SK-N-SH (cell line): ENCODE measurements at places on chromosomes 5 and 9.

- DNase-seq: no peak
Observed at GRCh38 chr9:78493166-78493742, 196.3 kb downstream of the PSAT1 start.

GRCh38 chr9:26746357-26747072 is 146.1 kb downstream of the CAAP1 start:
- no peak for DNase-seq

DNA sequence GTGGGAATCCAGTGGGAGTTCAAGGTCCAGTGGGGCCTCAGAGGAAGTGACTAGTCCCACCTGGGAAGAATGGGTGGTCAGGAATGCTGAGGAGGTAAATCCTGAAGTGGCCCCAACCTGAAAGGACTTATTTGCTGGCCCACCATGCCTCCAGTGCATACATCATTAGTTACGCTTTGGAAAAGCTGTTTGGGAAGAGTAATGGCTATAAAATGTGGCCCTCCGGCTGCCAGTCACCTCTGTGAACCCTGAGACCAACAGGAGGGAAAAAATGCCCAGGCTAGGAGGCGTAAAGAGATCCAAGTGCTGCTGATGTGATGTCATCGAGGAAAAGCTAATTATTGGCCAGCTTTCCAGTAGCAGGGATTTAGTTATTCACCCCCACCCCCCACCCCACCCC is 2.7 kb upstream of the SLC26A2 start:
- DNase-seq: no peak

DNA sequence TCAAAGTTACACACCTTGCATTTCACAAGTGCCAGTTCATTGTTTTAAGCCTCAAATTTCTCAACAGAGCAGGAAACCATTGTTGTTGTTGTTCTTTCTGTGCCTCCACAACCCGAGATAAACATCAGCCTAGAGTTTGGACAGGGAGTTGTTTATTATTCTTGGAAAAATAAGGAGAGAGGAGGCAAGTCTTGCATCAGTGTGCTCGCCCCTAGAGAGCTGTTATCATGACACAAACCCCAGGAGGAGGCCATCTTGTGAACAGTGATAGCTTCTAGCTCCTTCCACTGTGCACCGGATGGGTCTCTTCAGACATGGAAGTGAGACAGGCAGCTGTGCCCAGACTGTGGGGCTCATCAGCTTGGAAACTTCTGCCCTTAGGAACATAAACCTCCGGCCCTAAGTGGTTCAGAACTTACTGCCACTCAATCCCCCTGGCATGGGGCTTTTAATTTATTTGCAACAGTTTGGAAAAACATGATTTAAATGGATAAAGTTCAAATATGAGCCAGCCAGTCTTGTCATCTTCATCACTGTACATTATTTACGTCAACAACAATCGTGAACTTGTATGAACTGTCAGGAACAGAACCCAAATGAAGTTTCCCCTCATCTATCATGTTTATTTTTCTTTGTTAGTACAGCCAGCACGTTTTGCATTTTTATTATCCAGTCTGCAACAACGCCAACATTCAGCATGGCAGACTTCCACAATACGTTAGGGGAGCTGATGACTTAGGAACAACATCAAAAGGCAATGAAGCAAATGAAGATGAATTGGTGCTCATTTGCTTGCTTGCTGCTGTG is 181.7 kb upstream of the S1PR3 start:
- no peak for DNase-seq

GRCh38 chr5:124034083-124034700 is 522.2 kb downstream of the CSNK1G3 start:
- no peak for DNase-seq

- DNase-seq: peak; percentile 44
Observed at GRCh38 chr5:150510460-150511263, 2.7 kb downstream of the NDST1 start.

GRCh38 chr5:1195916-1196315 is 5.5 kb upstream of the SLC6A19 start:
- no peak for DNase-seq

- DNase-seq: no peak
Observed at GRCh38 chr5:172841-173251, 18.4 kb upstream of the LRRC14B start.

- no peak for DNase-seq
Observed at GRCh38 chr5:79305706-79306105, 69.8 kb downstream of the JMY start.

DNA sequence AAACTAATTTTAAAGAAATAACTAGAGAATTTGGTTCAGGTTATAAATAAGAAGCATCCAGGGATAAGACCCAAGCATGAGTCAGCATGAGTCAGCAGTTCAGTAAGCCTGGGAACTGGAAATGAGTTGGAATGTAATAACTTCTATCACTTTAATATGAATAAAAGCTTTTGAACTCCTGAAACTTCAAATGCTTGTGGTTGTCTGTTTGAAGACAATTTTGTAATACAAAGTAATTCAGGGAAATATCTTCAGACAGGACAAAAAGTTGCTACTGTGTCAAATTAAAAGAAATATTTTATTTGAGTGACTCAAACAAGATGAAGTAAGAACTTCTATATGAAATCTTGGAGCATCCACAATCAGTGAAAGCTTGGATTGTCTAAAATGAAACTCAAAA is 331.2 kb upstream of the DAB2 start:
- no peak for DNase-seq

GRCh38 chr5:135076051-135076491 is 42.0 kb upstream of the PITX1 start:
- no peak for DNase-seq

- DNase-seq: no peak
Observed at GRCh38 chr5:134171972-134172371, 4.8 kb downstream of the SKP1 start.

DNA sequence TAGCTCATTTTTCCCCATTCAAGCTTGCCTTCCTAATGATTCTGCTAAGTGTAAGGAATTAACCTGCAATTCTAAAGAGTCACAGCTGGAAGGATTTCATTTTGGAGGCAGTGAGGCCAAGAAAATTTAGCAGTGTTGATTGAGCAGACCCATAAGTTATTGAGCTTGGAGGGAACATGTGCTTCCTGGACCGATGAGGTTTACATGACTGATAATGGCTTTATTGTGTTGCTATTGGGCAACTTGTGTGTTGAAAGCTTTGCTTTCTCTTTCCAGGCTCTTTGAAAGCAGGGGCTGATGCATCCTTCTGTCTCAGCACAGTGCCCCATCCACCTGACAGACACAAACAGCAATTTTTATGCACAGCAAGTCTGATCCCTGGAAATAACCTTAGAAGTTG is 398.9 kb upstream of the PCSK5 start:
- no peak for DNase-seq

- peak; percentile 33 for DNase-seq
Observed at GRCh38 chr9:93301291-93301811, 117.4 kb downstream of the WNK2 start.

DNA sequence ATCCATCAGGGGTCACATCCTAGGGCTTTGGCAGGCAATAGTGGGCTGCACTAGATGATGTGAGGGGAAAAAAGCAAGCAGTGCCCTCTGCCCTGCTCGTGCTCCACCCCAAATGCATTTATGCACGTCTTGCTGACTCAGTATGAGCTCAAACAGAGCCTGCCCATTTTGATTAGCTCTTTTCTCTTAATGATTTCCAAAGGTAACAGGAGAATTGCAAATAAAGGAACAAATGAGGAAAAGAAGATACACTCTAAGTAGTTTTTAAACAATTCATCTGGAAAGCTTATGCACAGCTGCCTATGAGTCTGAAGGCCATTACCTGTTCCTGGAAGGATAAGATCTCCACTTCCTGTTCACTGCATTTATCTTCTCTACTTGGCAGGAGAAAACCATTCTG is 364.2 kb downstream of the TMEM232 start:
- no peak for DNase-seq

- no peak for DNase-seq
Observed at GRCh38 chr9:79325501-79325900, 246.3 kb upstream of the TLE4 start.

DNA sequence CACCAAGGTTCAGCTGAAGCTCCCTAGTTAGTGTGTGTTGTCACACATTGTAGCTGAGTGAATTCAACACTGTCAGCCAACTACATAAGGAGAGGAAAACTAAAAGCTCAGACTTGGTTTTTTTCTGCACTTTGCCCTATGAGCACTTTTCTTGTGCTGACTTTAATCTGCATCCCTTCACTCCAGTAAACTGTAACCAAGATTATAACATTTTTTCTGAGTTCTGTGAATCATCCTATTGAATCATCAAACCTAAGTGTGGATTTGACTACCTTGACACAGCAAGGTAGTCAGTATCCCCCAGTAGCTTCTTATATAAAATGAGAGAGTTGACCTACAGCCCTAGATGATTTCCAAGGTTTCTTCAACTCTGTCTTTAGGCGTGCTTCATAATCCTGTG is 325.0 kb downstream of the AGTPBP1 start:
- DNase-seq: no peak

GRCh38 chr9:115548609-115549260 is 430.8 kb upstream of the TNC start:
- DNase-seq: no peak

GRCh38 chr5:80959138-80959537 is 1.0 kb upstream of the RASGRF2 start:
- no peak for DNase-seq

DNA sequence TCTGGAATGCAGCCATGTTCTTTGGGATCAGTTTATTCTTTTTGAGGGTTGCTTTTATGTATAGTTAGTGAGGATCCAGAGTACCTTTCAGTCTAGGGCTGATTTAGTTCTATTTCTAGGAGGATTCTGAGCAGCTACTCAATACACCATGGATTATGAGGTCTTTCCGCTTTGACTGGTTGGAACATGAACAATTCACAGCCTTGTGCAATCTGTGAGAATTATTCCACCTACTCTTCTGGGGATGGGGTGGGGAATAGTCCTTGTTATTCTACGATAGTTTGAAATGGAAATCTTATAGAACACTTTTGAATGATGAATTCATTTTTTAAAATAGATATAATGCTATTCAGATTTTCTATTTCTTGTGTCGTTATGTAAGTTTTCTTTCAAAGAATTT is 212.3 kb upstream of the ARRDC3 start:
- DNase-seq: no peak

GRCh38 chr9:121779381-121780117 is 128.1 kb downstream of the DAB2IP start:
- no peak for DNase-seq

GRCh38 chr5:140112685-140113179 is 1.2 kb upstream of the PURA start:
- DNase-seq: no peak

DNA sequence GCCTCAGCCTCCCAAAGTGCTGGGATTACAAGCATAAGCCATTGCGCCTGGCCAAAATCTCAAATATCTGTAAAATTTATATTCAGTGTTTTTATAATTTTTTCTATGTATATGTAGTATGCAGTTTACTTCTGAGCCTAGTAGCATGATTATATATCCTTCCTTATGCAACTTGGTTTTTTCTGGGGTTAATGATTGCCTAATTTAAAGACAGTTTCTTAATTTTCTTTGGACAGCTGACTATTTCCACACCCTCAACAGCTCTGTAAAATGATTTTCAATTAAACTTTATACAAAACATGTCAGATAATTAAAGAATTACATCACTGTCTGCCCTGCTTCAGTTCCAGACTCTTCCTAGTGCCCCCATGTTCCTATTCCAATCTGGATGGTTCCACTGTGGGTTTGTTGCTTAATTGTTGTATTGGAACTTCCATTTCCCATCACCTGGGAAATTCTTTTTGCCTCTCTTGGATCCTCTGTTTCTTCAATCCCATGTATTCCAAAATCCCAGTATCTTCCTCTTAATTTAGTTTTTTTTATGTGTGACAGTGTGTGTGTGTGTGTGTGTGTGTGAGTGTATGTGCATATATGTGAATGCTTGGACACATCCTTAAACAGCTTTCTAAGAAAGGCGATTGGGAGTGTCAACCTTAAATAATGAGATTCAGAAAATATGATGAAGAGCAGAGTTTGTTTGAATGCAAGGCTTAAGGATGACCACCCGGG is 53.2 kb downstream of the C5orf22 start:
- no peak for DNase-seq

- DNase-seq: no peak
Observed at GRCh38 chr5:117801583-117801982, 1186.8 kb downstream of the DTWD2 start.

- no peak for DNase-seq
Observed at GRCh38 chr5:136034984-136035383, 6.2 kb downstream of the TGFBI start.

GRCh38 chr5:4220016-4220415 is 624.4 kb downstream of the IRX1 start:
- DNase-seq: no peak

GRCh38 chr5:144065786-144066185 is 104.7 kb downstream of the YIPF5 start:
- no peak for DNase-seq

GRCh38 chr5:75664979-75665378 is 52.3 kb downstream of the POC5 start:
- DNase-seq: no peak

GRCh38 chr9:124754289-124754688 is 16.8 kb downstream of the NR6A1 start:
- peak; percentile 31 for DNase-seq

- no peak for DNase-seq
Observed at GRCh38 chr9:3783156-3783555, 257.4 kb upstream of the RFX3 start.

GRCh38 chr5:148807851-148808250 is 18.6 kb upstream of the ADRB2 start:
- DNase-seq: no peak

- DNase-seq: no peak
Observed at GRCh38 chr9:114526807-114527206, 21.5 kb upstream of the WHRN start.

- no peak for DNase-seq
Observed at GRCh38 chr9:86069206-86069869, 30.0 kb downstream of the GOLM1 start.

- peak; percentile 43 for DNase-seq
Observed at GRCh38 chr5:149265597-149265996, 6.1 kb upstream of the AFAP1L1 start.

GRCh38 chr9:6758498-6759184 is 868 bp downstream of the KDM4C start:
- DNase-seq: peak; percentile 61

- no peak for DNase-seq
Observed at GRCh38 chr9:5375091-5375490, 35.4 kb upstream of the RLN1 start.

DNA sequence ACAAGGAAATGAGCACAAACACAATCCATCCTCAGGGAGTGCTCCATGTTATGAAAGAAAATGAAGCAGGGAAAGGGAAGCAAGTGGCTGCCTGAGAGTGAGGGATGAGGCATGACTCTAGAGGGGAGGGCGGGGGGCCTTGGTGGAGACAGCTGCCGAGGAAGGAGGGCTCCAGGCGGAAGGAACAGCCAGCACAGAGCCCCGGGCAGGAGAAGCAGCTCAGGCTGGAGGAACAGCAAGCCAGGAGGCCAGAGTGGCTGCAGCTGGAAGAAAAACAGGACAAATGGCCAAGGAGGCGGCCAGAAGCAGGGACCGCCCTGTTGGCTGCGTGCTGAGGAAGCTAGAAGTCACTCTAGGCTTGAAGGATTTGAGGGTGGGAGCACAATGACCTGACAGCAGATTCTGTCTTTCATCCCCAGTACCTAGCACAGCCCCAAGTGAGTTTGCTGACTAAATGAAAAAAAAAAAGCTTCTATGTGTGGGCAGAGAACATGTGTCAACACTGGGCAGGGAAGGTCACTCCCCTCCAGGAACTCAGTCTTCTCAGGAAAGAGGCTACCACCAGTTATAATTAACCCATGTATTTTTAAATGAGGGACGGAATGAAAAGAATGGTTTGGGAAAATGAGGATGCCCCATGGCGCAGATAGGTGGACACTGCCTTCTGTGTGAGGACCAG is 142.8 kb downstream of the DCP2 start:
- DNase-seq: peak; percentile 29
